Body of pancreas (tissue), 4 donors: ENCODE measurements at places on chromosomes 7 and 10. TPM values are rescaled to one million over a fixed set of nuclear protein-coding genes. Genes with fewer than 3 reads are reported as not detected.

ZPBP gene
- total RNA-seq: not detected

AKR1C4 gene
- total RNA-seq: not detected

DNA sequence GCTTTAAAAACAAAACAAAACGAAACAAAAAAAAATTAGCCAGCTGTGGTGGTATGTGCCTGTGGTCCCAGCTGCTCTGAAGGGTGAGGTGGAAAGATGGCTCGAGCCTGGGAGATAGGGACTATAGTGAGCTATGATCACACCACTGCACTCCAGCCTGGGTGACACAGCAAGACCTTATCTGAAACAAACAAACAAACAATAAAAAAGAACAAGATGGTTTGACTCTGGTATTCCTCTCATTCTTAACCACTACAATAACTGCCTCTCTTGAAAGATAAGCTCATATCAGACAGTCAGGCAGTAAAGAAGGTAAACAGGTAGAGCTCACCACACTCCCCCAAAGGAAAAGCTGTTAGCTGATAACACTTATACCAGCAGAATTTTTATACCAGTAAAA lies 14.1 kb upstream of the DUSP5 start:
- DNase-seq: no peak
- no peaks in the 10 kb centered on the region for H3K4me1 ChIP-seq
- no peak overlapping the region for H3K4me3 ChIP-seq
- H3K27ac ChIP-seq: no peak overlapping the region
- no peaks in the 10 kb centered on the region for H3K27me3 ChIP-seq

- no peaks in the 10 kb centered on the region for H3K36me3 ChIP-seq
- no peaks in the 10 kb centered on the region for H3K4me1 ChIP-seq
- no peaks in the 10 kb centered on the region for H3K27me3 ChIP-seq
- no peak overlapping the region for H3K27ac ChIP-seq
- no peak for DNase-seq
Observed at GRCh38 chr10:92267343-92267742, 23.5 kb downstream of the CPEB3 start.

DNA sequence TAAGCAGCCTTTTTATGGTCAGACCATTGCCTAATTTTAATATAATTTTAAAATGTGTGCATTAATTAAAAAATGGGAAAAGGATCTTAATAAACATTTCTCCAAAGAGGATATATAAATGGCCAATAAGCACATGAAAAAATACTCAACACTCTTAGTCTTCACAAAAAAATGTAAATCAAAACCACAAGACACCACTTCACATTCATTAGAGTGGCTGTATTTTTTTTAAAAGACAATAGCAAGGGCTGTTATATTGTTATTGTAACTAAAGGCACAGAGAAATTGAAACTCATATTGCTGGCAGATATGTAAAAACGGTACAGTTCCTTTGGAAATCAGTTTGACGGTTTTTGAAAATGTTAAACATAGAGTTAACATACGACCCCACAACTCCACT lies 3.2 kb upstream of the CROT start:
- no peak for DNase-seq
- H3K4me3 ChIP-seq: no peak overlapping the region
- H3K27ac ChIP-seq: no peak overlapping the region
- H3K36me3 ChIP-seq: no peaks in the 10 kb centered on the region

MRLN gene
- total RNA-seq: not detected

- H3K27me3 ChIP-seq: no peaks in the 10 kb centered on the region
- no peak overlapping the region for H3K4me3 ChIP-seq
- no peak for DNase-seq
- no peaks in the 10 kb centered on the region for H3K4me1 ChIP-seq
- no peaks in the 10 kb centered on the region for H3K36me3 ChIP-seq
Observed at GRCh38 chr7:9029681-9030530, 596.5 kb downstream of the NXPH1 start.

UCMA gene
- not detected for total RNA-seq

GRCh38 chr10:79053081-79053434 lies 15.7 kb upstream of the ZMIZ1 start:
- peaks cover 70% of the 10 kb centered on the region for H3K4me1 ChIP-seq
- no peaks in the 10 kb centered on the region for H3K27me3 ChIP-seq
- no peak overlapping the region for H3K4me3 ChIP-seq
- no peak for DNase-seq
- H3K27ac ChIP-seq: no peak overlapping the region
- no peaks in the 10 kb centered on the region for H3K36me3 ChIP-seq

- no peaks in the 10 kb centered on the region for H3K27me3 ChIP-seq
- H3K4me1 ChIP-seq: no peaks in the 10 kb centered on the region
- DNase-seq: no peak
- H3K27ac ChIP-seq: no peak overlapping the region
- H3K4me3 ChIP-seq: no peak overlapping the region
- H3K36me3 ChIP-seq: no peaks in the 10 kb centered on the region
Observed at GRCh38 chr7:101832205-101832631, 14.8 kb downstream of the CUX1 start.

MACROH2A2 gene
- 0.99 TPM for total RNA-seq

DNA sequence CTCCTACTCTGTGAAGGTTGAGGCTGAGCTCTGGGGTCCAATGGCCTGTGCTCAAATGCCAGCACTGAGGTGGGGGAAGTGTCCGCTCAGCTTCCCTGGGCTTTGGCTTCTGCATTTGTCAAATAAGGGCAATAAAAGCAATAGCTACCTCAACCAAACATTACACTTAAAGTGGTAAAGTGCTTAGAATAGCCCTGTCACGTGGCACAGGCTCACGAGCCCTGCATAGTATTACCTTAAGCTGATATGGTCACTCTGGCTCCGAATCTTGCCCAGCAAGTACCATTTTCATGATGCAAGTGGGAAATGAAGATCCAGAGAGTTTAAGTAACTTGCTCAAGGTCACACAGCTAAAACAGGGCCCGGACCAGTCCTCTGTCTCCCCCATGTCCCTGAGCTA lies 451.1 kb upstream of the ZMIZ1 start:
- no peak overlapping the region for H3K27ac ChIP-seq
- no peak overlapping the region for H3K4me3 ChIP-seq
- peaks cover 7% of the 10 kb centered on the region for H3K4me1 ChIP-seq

LIPN gene
- total RNA-seq: not detected
